ENCODE measurements at places on chromosomes 7 and 10.

- no peak for DNase-seq
Measured at GRCh38 chr7:93258661-93259060, 26.5 kb downstream of the VPS50 start.

GRCh38 chr10:8844141-8844540, 789.7 kb downstream of the GATA3 start:
- DNase-seq = no peak

DNA sequence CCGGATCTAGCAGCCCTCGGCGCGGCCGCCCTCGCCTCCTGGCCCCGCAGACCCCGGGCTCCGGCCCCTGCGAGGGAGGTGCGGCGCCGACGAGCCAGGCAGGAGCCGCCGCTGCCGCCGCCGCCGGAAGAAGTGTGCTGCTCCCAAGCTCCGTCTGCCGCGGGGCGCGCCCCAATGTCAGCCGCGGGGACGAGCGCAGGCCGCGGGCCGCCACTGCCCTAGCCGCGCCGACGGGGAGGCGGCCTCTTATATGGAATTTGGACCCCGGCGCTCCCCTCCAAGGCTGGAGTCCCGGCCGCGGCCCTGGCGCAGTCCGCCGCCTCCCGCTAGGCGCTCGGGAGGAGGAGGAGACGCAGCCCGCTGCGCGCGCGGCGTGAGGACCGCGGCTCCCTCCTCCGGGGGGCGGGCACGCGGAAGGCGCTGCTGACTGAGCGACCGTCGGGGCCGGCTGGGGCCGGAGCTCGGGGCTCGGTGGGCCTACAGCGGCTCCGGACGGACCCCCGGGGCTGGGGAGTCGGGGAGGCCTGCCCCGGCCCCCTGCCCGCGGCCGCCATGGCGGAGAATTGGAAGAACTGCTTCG, at the start of gene TRIM8:
Gene TRIM8 (plus strand): TSS at position 414 of the 580 bp plus-strand sequence. CDS start 139 bp downstream, at position 553.
- peak; percentile 70 for DNase-seq

- DNase-seq = no peak
Measured at GRCh38 chr10:117896517-117896916, 150.2 kb downstream of the RAB11FIP2 start.

- no peak for DNase-seq
Measured at GRCh38 chr10:101941871-101942270, 98.3 kb upstream of the KCNIP2 start.

GRCh38 chr7:158502068-158502750, 85.4 kb downstream of the PTPRN2 start:
- no peak for DNase-seq

- no peak for DNase-seq
Measured at GRCh38 chr7:149860821-149861727, 12.7 kb upstream of the ATP6V0E2 start.

- no peak for DNase-seq
Measured at GRCh38 chr7:42461537-42461936, 224.5 kb upstream of the GLI3 start.

DNA sequence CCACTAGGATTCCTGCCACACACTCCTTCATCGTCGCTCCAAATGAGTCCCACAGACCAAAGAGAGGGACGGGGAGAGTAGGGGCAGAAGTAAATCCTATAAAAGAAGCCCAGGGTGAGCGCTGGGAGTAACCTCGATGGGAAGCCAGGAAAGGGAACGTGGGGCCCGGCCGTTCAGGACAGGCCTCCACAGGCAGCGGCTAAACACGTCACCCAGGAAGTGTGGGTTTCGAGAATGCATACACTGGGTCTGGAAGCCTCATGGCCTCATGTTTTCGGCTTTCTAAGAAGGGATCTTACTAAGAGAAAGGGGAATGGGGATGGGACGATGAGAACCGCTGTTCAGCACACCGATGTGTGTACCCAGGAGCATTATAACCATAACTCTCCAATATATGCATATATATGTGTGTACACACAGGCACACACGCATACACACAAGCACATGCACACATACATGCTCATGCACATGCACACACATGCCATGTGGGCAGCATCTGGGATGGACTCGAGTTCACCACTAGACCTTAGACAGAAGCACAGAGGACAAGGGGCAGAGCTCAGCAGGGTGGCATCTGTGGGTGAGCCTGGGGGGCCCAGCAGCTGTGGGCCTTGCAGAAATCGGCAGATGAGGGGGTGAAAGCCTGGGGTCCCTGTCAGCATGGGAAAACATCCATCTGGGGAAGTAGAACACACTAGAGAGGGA, 14.8 kb upstream of the CNPY1 start:
- DNase-seq = no peak

GRCh38 chr10:45581216-45581549, 91.4 kb downstream of the ZFAND4 start:
- DNase-seq = no peak

- DNase-seq = no peak
Measured at GRCh38 chr7:40749877-40750276, 615.1 kb downstream of the SUGCT start.

DNA sequence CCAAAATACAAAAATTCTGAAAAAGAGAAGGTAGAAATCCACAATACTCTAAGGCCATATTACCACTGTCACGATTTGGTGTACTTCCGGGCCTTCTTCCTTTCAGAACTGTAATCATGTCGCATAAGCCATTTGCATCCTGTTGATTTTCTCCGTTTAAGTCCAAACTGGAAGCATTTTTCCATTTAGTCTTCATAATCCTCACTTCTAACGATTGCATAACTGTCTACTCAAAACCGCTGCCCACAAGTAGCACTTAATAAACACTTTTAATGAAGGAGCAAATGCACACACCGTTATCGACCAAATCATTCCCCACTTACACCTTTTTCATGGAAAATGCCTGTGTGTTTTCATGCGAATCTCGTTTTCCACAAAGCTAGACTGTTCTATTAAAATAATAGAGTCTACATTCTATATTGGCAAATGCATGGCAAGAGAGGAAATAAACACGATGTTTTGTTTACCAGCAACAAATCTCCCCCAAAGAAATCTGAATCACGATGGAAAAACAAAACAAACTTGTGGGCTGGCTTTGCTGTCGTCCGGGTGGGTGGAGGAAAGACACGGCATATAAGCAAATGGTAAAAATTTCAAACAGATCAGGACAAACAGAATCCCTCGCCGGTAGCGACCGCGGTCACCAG, 1.0 kb downstream of the ATE1 start:
- DNase-seq = peak; percentile 27

GRCh38 chr7:19009936-19010280, 107.5 kb downstream of the TWIST1 start:
- no peak for DNase-seq

DNA sequence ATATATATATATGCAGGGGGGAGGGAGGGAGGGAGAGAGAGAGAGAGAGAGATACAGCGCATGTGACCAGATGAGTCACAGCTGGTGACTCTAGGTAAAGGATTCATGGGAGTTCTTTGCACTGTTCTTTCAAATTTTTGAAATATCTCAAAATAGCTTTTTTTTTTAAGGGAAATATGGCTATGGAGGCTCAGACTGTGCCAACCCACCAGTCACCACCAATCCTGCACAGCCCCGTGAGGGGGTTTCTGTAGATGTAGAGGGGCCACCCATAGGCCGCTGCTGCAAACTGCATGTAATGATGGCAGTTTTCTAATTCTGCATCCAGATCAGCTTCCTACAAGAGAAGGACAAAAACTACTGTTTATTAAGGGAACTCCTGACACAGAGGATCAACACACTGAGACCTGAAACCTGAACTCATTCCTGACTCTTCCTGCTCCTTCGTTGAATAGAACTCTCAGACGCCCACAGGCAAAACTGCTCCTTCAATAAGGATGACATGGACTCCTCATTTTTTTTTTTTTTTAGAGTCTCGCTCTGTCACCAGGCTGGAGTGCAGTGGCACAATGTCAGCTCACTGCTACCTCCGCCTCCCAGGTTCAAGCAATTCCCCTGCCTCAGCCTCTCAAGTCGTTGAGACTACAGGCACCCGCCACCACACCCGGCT, 17.3 kb downstream of the DAGLB start:
- DNase-seq = no peak

DNA sequence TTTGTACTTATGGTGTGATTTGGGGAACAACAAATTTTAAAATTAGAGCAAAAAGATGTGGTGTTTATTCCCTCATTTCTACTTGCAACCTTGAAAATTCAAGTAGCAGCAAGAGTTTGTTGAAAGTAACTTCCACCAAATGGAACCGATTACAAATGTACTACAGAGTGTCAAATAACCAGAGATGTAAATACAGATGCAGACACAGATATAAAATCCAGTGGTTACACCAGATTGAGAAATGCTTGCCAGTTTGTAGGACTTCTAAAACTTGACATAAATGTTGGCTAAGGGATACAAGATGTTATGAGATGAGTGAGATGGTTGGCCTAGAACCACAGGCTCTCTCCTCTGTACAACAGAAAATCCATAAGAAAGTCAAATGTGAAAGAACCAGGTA, 162.1 kb downstream of the DIP2C start:
- no peak for DNase-seq

DNA sequence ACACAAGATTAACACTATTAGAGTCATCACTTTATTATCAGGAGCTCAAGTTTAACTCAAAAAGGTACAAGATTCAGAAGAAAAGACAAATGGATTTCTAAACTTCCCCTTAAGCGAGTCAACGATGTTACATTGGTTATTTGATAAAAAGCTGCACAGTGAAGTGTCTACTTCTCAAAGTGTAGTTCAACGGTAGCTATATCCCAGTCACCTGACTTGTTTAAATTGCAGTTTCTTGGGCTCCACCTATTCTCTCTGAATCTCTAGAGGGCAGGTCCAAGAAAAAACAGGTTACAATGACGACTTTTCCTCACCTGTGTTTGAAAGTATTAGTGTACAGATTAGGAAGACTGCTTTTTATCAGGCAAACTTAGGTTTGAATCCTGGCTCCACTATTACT, 16.6 kb downstream of the MINDY3 start:
- DNase-seq = no peak

- DNase-seq = no peak
Measured at GRCh38 chr7:22578007-22578733, 78.2 kb upstream of the STEAP1B start.

- no peak for DNase-seq
Measured at GRCh38 chr10:100109670-100110069, 28.0 kb upstream of the CPN1 start.

DNA sequence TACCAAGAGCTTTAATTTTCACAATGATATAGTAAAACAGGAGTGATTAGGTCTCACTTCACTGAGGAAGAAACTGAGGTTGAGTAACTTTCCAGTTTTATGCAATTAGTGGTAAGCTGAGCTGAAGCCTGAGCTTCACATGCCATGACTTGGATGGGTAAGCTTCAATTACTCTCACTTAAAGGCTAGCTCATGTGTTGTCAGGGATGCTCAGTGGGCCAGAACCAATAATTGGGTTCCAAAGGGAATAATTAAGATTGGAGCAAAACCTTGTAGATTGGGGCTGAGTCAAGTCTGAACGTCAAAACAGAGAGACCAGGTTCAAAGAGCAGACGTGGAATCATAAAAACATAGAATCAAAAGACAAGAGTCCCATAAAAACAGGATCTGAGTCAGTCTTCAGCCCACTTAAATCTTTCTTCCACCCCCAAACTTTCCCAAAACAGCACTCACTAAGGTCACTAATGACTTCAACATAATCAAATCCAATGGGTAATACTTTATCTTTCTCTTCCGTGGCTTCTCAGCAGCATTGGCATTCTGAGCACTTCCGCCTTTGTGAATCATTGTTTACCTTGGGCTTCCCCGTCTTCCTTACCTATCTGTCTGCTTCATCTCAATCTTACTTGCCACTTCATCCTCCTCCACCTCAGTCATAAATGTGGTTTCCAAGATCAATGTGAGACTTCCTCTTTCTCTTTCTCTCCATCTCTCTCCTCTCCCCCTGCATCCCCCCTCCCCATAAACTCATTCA, 23.0 kb upstream of the EGFR start:
- peak; percentile 38 for DNase-seq

DNA sequence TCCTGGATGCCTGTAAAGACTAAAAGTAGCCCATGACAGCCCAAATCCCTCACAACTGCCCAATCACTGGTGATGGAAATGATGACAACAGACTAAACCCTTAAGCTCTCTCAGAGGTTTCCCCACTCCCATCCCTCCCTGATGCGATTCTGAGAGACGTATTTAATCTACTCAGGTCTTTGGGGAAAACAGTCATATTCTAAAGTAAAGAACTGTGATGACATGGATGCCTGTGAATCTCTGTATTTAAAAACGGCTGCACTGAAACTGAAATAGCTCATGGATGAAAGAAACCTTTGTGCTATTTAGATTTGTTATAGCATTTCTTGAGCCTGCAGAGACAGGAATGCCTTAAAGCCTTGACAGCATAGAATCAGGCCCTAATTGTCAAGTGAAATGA, 28.5 kb downstream of the VPS41 start:
- no peak for DNase-seq

GRCh38 chr7:70237256-70237655, 639.0 kb downstream of the AUTS2 start:
- no peak for DNase-seq

DNA sequence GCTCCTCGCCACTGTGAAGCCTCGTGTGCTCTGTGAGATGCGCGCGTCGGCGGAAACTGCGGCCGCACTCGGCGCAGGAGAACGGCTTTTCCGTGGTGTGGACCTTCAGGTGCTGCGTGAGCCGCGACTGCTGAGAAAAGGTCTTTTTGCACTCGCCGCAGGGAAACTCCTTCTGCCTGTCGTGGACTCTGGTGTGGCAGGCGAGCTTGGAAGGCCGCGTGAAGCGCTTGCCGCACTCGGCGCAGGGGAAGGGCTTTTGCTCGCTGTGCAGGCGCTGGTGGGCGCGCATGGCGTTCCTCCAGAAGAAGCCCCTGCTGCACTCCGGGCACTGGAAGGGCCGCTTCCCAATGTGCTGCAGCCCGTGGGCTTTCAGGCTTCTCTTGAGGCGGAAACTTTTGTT, 13.7 kb upstream of the ZNF786 start:
- no peak for DNase-seq

DNA sequence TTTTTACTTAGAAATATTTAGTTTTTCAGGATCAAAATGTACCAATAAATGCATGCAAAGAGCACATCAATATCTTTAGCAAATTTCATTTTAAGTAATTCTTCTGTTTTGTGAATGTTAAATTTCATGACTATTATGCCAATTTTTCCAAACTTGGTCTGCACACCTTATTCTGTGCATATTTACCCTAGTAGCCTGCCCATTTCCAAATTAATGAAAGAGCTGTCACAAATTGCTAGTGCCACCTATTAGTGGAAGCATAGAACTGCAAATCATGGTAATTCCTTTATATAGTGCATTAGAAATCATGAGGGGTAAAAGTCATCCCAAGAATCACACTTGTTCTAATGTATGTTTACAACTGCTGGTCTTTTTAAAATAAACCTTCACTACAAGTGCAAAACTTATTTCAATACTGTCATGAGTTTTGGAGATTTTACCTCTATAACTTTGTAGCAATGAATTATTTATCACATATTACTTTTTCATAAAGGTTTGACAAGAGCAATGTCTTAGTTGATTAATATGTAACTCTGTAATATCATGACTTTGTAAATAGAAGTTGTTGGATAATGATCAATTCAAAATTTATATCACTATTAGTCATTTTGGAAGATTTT, 5.7 kb downstream of the SEMA3A start:
- no peak for DNase-seq

DNA sequence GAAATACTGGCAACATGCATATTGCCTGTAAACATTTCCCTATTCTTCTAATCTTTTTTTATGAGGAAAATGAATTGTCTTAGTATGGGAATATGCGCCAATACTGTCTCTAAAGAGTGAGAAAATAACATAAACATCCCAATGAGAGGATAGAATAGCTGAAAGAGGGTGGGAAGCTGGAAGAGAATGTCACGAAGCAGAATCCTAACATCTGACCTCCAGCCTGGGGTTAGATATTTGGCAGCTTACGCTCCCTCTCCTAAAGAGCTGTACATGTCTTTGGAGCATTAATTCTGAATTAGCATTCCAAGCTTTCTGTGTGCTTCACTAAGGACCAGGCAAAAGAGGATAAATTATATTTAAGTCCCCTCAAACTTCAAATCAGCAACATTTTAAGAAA, 31.6 kb upstream of the SLC16A12 start:
- no peak for DNase-seq
